ENCODE measurements at places on chromosomes 5 and 9.
A peak's percentile ranks its signal among the peaks of the same experiment; 100 is the strongest.

GRCh38 chr5:147554261-147554817, 44.5 kb upstream of the DPYSL3 start:
- peak; percentile 83 for DNase-seq

DNA sequence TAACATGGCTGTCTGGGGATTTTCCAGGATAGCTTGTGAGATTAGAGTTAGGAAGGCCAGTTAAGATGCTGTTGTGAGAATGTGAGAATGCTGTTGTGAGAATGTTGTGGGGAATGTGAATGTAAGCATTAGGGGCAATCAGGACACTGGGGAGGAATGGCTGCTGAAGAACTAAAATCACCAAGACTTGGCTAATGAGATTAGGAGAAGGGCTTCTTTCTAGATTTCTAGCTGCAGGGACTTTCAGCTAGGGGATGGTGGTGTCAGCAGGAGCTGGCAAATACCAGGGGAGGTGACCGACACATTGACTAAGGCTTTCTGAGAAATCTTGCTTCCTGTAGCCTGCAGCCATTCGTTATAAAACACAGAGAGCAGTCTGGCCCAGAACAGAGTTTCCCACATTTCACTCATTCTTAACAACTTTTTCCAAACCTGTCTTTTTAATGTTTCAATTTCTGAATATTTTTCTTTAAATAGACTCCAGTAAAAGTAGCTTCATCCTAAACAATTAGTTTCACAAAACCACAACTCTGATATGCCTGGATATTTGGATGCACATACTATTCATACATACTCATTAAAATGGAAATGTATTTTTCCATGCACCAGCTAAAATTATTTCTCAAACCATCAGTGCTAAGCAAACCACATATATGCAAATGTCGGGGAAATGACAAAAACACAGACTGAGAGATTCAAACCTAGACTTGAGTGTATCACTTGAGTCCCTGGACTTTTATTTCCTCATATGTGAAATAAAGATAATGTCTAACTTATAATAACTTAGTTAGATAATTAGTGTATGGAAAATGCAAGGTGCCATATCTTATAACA, 89.3 kb upstream of the TNC start:
- no peak for DNase-seq

DNA sequence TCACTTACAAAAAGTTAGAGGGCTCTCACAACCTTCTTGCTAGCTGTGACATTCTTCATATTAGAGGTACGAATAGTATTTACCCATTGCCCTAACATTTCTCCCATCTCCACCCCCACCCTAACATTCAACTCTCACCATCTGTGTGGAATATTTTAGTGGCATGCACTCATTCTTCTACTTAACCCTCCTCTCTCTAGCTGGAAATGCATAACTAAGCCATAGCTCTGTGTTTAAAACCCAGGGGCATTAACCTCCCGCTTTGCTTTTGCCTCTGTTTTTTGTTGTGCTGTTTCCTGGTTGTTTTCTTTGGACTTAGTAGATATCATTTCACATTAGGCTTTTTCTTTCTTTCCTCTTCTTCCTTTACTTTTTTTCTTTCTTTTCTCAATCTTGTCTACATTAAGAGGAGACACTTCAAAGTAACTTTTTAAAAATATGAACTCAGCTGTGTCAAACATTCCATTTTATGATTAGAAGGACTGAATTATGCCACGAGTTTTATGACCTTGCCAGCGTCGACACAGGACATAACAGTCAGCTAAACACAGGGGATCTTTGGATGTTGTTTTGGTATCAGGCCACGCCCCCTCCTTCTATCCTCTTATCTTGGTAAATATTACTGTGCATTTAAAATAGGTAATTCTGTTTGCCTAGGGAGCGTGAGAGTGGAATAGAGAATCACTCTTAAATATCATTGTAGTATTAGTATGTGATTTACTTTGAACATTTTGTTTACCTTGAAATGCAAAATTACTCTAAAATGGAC, 236.0 kb downstream of the CD180 start:
- DNase-seq: peak; percentile 61

- DNase-seq: no peak
These were observed at the start of gene HSD17B3 for GRCh38 chr9:96302021-96302420. Gene HSD17B3, minus strand, starts transcription at chr9:96302176. Its CDS starts 72 bp downstream, at chr9:96302104.

DNA sequence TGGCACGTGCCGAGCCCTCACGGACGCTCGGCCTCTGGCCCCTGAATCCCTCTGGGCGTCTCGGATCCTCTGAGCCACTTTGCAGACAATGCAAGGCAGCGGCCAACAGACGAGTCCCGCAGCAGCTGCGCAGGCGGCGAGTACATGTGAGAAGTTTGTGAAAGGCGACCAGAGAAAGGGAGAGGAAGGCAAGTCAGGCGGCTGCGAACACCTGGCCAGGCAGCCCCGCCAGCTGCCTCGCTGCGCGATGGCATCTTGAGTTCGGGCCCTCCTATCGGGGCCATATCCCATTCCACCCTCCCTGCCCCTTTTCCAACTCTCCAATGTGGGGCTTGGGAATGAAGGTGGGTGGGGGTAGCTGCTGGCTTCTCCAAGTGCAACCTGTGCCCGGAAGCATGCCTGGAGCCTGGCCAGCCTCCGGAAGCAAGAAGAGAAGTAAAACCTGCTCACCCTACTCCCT, 4.5 kb upstream of the POU4F3 start:
- DNase-seq: no peak
